Activated gamma-delta T cell treated with Interleukin-2 at 50 U/mL for 16 hours (primary cell): ENCODE measurements at places on chromosomes 13 and 19.

DNA sequence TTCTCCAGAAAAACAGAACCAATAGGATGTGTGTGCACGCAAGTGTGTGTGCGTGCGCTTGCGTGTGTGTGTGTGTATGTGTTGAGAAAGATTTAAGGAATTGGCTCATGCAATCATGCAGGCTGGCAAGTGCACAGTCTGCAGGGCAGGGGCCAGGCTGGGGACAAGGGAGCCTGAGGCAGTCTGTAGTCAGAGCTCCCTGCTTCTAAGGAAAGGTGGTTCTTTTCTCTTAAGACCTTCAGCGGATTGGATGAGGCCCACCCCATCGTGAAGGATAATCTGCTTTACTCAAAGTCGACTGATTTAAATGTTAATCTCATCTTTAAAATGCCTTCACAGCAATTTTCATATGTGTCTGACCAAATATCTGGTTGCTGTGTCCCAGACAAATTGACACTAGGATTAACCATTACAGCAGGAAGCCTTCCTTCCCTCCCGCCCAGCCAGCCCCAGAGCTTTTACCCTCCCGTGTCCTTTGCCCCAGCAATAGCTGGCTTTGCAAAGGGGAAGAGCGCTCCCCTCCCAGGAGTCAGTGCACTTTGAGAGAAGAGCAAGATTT, 15.0 kb upstream of the NAXD start:
- DNase-seq = no peak

GRCh38 chr13:54424344-54424743, 1395.7 kb downstream of the OLFM4 start:
- DNase-seq = no peak

DNA sequence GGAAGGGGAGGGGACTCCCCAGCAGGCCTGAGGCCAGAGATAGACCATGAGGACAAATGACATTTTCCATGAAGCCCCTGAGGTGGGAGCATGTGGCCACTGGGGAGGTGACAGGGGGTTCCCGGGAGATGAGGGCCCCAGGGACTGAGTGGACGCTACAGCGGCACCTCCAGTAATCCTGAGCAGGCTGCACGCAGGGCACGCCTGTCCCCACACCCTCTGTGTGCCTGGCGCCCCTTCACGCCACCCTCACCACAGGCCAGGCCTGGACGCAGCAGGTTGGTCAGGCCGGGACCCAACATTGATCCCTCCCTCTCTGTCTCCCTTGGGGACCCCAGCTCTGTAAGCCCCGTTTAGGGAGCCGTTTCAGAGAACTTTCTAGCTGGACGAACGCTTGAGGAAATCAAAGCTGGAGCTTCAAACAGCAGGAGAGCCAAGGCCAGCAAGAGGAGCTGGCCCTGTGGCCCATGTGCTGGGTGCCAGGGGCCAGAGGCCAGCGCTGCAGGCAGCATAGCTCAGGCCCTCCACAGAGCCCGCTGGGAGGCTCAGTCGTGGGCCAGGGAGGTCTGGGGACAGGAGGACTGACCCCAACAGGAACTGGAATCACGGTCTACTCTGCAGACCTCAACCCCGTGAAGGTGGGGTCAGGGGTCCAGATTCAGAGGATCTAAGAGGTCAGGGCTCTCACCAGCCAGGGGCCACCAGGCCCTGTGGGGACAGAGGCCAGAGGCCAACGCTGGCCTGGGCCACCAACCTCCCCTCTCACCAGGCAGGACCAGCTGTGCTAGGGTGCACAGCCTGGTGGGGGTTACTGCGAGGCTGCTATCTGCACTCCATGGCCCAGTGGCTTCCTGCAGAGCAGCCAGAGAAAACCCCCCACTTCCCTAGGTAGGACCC, 14.6 kb downstream of the LSM4 start:
- DNase-seq = no peak

DNA sequence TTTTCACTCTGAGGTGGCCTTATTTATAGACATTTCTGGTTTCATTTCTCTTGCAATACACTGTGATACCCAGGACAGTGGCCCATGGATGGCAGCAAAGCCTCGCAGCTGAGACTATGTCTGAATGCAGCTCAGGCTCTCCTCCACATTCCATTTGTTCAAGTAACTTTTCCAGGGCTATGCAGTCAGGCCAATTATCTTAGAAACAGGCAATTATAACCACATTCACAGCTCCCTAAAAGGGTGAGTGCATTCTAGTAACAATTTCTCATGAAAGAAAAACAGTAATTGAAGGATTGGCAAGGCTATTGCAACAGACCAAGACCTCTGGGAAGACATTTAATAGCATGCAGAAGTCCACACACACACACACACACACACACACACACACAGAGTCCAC, 264.0 kb downstream of the TBC1D4 start:
- DNase-seq = no peak

- no peak for DNase-seq
Measured at GRCh38 chr13:79352107-79352506, 53.9 kb downstream of the RBM26 start.

DNA sequence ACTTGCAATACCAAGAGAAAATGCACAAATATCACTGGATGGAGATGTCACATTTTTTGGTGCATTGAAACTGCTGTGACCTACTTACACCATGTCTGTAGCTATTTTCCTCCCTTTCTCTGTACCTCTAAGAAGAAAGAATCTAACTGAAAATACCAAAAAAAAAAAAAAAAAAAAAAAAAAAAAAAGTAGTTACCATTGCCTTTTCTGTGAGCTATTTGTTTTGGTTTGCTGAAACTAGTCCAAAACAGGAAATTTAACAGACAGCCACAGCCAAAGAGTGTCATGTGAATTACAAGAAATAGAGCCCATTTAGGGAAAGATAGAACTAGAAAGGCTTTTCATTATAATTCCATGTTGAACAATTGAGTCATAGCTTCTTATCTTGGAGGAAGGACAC, 37.3 kb downstream of the TNFSF13B start:
- DNase-seq = no peak

GRCh38 chr19:12748489-12748888, 3.1 kb upstream of the BEST2 start:
- DNase-seq = no peak

DNA sequence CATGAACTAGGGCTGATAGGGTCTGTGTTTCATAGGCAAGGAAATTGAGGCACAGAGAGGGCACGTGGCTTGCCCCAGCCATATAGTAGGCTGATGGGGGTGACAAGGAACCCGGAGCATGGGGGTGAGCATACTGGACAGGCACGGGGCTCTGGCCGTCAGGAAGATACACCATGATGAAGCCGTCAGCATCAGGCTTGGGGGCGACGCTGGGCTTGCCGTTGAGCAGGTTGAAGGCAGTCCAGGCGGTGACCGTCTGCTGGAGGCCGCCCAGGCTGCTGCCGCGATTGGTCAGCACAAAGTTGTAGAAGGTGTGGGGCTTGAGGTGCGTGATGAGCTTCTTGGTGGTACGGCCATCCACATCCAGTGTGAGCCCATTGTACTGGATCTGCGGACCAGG, 119.7 kb downstream of the PTPRS start:
- DNase-seq = no peak

- DNase-seq = no peak
Measured at GRCh38 chr13:83183439-83184149, 698.7 kb downstream of the SLITRK1 start.

- DNase-seq = no peak
Measured at GRCh38 chr19:12995596-12996405, 526 bp downstream of the NFIX start.

GRCh38 chr13:53074114-53074513, 45.5 kb downstream of the OLFM4 start:
- no peak for DNase-seq

DNA sequence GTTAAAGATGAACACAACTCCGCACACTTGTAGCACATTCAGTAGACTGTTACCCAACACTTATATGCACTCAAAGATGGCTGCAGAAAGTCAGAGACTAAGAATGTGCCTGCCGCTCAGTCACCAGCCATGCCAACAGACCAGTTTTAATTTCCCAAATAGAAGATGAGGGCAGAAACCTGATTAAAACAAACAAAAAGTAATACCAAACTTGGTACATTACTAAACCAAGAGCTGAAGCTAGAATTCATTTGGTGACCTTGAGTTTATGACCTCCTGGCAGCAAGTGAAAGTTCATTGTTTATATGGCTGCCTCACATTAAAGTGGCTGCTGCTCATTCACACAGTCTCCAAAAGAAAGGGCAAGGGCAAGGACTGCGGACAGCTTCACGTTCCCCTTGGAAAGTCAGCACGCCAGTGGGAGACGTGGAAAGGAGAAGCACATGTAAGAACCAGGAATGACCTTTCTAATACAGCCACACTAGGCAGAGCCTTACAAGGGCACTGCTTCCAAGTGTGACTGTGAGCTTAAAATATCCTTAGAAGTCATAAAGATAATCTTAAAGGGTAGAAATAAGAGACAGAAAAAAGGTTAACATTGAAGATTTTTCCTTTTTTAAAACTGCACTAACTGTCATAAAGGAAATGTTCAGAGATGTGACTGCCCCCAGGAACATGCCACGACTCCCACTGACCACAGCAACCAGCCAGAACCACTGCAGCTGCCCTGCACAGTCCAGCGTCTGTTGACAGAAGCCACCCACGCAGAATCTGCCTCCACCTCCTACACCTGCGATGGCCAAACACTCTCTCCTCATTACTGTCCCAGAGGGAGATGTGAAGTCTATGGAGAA, 73.5 kb downstream of the STK24 start:
- DNase-seq = no peak

DNA sequence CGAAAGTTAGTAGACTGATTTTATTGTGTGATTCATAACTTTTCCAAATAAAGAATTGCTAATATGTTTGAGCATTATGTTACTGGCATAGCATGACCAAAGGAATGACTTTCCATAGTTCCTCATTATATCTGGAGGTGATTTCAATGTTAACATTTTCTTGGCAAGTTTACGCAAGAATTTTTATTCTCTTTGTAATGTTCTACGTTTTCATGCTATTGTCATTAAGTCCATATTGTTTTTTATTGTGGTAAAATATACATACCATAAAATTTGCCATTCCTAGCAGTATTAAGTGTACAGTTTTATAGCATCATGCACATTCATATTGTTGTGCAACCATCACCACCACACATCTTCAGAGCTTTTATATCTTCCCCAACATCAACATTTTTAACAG, 14.8 kb downstream of the KCTD12 start:
- no peak for DNase-seq

GRCh38 chr19:39832341-39833083, 1.4 kb downstream of the DYRK1B start:
- no peak for DNase-seq

GRCh38 chr19:51172223-51172622, 30.1 kb downstream of the SIGLEC7 start:
- DNase-seq = no peak

DNA sequence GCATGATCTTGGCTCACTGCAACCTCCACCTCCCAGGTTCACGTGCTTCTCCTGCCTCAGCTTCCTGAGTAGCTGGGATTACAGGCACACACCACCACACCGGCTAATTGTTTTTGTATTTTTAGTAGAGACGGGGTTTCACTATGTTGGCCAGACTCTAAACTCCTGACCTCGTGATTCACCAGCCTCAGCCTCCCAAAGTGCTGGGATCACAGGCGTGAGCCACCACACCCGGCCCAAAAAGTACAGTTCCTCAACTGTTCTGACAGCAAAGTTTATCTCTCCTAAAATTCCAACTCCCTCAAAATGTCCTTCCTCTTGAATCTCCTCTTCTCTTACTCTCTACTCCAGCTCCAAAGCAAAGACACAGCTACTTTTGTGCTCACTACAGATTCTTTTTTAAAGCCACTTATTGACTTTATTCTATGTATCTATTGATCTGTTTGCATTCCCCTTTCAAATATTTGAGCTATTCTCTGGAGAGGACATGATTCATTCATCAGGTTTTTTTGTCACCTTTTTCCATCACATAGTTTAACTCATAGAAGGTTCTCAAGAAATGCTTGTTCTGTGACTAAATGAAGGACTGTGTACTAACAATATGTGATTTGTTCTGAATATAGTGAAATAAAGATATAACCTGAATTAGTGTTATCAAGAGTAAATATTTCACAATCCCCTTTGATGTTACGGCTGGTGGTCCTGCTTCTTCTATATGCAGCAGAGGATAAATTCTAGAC, 142.2 kb downstream of the TBC1D4 start:
- no peak for DNase-seq

DNA sequence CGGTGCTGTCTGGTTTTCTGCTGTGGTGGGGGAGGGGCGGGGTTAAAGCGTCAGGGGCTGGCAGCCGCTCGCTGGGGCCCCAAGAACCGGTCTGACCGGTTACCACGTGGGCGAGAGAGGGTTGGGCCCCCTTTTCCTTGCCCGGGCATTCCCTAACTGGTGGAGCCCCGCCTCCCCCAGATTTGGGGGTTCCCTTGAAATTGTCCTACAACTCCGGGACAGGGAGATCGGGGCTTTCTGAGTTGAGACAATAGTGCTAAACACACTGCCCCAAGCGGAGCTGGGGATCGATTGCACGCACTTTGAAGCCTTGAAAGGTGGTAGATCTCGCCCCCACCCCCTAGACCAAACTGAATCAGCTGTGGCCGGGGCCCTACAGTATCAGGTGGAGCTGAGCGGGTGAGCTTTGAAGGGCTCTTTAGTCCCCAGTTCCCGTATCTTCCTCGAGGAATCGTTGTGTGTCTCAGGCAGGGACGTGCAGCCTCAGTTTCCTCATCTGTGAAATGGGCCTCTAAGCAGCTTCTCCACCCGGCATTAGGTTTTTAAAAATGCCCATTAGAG, 4.8 kb downstream of the IER2 start:
- peak; percentile 78 for DNase-seq

GRCh38 chr13:86760620-86761019, 910.6 kb upstream of the SLITRK5 start:
- no peak for DNase-seq

GRCh38 chr13:84025824-84026223, 143.6 kb upstream of the SLITRK1 start:
- no peak for DNase-seq

- no peak for DNase-seq
Measured at GRCh38 chr13:58906329-58907007, 1257.3 kb downstream of the DIAPH3 start.

- DNase-seq = no peak
Measured at GRCh38 chr13:36193151-36193855, 21.1 kb downstream of the SOHLH2 start.

GRCh38 chr13:57633141-57633949, 1.8 kb downstream of the PCDH17 start:
- no peak for DNase-seq

GRCh38 chr19:33465834-33466233, 55.8 kb downstream of the PEPD start:
- DNase-seq = no peak
